Renal cortex interstitium (tissue), 15 donors: ENCODE measurements at places on chromosomes 12 and 14.

- no peak for DNase-seq
Observed at GRCh38 chr12:104751594-104751993, 206.5 kb downstream of the SLC41A2 start.

- no peak for DNase-seq
Observed at GRCh38 chr12:105461944-105462762, 131.7 kb downstream of the C12orf75 start.

GRCh38 chr12:47067771-47068431 lies 11.5 kb upstream of the PCED1B start:
- no peak for DNase-seq

DNA sequence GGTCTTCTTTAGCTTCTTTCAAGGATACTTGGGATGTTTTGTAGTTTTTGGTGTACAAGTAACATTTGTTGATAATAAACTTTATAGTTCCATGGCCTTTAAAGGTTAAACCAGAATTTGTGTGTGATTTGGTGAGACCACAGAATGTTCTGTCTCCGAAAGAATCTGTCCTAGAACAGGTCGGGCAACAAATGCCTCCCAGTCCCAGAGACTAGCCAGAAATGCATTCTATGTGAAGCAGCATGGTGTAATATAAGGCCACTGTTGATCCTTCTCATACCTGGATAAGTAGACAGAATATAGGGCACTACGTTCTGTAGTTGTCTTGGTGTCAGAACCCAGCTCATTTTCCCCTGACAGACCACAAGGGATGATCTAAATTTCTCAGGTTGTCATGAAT lies 10.0 kb downstream of the STYK1 start:
- DNase-seq: no peak

- no peak for DNase-seq
Observed at GRCh38 chr14:103206023-103206481, 82.8 kb downstream of the TNFAIP2 start.

GRCh38 chr12:10590966-10591365 lies 22.4 kb downstream of the MAGOHB start:
- DNase-seq: no peak

DNA sequence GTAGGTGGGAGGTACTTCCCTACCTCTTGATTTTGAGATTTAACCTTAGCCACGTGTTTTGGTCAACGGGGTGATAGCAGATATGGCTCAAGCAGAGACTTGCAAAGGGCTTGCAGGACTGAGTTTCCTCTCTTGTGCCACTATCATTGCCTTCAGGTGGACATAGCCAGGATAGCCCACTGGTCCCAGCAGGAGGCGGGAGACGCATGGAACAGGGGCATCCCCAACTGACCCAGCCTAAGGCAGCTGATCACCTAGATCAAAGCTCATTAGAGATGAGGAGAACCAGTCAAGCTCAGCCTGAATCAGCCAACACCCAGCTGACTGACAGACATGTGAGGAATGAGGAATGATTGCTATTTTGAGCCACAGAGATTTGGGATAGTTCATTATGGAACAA lies 49.6 kb downstream of the CALM1 start:
- no peak for DNase-seq

GRCh38 chr14:104145826-104146601 lies 7.6 kb downstream of the KIF26A start:
- DNase-seq: no peak
